ENCODE measurements at places on chromosomes 12 and 14.

DNA sequence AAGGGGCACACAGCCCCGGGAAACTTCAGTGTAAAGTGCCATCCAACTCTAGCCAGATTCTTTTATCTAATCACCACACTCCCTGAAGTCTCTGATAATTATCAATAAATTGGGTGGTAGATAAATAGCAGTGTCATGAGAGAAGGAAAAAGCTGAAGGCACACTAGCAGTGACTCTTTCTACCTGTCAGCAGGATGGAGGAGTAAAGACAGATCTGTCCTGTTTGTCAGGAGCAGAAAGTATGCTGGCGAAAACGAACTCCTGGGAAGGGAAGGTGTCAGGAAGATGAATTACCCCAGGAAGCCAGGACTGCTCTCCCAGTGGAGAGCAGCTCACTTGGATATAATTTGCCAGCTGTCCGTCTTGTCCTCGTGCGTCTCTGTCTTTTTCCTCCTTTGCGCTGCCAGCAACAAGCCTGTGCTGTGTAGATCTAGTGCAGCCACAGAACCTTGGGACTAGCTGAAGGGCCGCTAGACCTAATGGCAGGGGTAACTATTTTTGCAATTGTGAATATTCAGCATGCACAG, 981.9 kb downstream of the DIO2 start:
- no peak for DNase-seq

- DNase-seq: no peak
Observed at GRCh38 chr12:93639406-93639805, 37.8 kb upstream of the CRADD start.

DNA sequence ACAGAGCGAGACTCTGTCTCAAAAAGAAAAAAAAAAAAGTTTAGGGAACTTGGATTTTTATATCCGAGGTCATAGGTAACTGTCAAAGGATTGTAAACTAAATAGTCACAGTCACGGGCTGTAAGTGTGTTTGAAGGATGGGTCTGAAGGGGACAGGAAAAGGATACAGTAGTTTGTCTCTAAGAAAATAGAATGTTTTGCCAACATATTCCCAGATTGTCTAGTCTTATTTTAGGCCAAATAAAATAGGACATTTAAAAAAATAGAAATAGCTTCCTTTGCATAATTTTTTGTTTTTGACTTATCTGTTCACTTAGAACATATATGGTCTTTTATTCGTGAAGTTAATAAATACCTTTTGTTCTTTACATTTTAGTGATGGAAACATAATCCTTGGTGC, 24.2 kb upstream of the REP15 start:
- DNase-seq: no peak

DNA sequence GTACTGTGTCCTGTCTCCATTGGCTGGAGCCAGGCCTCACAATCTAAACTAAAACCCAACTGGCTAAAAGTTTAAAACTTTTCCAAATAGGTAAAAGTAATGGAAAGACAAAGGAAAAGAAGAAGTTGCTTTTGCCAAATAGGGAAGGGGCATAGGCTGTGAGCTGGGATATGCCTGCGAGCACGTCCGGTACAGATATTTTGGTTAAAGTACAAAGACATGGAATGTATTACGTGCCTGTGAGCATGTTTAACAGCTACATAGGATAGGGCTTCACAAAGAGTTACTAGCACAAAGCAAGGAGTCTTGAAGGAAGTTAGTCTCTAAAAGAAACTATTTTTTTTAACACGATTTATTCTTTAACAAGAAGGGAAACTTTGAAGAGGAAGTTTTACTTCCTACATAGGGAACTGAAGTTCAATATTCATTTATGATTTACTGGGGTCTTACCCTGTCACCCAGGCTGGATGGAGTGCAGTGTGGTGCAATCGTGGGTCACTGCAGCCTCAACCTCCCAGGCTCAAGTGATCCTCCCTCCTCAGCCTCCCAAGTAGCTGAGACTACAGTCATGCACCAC, 41.9 kb upstream of the INF2 start:
- DNase-seq: no peak

DNA sequence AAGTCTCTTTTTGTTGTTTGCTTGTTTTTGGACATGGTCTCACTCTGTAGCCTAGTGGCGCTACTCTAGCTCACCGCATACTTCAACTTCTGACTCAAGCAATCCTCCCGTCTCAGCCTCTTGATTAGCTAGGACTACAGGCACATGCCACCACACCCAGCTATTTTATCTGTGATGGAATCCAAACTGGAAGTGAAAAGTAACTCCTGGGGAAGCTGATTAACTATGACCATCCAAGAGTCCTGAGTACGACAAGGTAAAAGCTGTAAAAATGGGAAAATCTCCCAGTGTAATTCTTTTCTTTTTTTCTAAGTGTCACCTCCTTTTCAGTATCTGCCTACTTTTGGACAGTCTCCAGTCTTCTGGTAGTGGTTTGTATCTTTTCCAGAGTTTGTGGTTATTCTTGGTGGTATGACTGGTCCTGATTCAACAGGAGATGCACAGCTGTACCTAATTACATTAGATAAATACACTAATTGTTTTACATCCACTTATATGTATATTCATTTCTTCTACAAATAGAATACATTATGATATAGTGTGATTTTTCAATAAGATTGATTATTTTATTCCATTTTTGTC, 97.8 kb downstream of the SLC6A15 start:
- no peak for DNase-seq

GRCh38 chr12:22981711-22982110, 356.7 kb downstream of the ETNK1 start:
- no peak for DNase-seq

- DNase-seq: no peak
Observed at GRCh38 chr14:38129705-38130104, 78.0 kb upstream of the SSTR1 start.
